ENCODE measurements at places on chromosomes 3 and 15. TPM values are rescaled to one million over a fixed set of nuclear protein-coding genes. Genes with fewer than 3 reads are reported as not detected.

The DLL4 gene
- 0.31 TPM for total RNA-seq

The CMC1 gene
- total RNA-seq: 15.9 TPM

The VWA5B2 gene
- total RNA-seq: 0.28 TPM

DNA sequence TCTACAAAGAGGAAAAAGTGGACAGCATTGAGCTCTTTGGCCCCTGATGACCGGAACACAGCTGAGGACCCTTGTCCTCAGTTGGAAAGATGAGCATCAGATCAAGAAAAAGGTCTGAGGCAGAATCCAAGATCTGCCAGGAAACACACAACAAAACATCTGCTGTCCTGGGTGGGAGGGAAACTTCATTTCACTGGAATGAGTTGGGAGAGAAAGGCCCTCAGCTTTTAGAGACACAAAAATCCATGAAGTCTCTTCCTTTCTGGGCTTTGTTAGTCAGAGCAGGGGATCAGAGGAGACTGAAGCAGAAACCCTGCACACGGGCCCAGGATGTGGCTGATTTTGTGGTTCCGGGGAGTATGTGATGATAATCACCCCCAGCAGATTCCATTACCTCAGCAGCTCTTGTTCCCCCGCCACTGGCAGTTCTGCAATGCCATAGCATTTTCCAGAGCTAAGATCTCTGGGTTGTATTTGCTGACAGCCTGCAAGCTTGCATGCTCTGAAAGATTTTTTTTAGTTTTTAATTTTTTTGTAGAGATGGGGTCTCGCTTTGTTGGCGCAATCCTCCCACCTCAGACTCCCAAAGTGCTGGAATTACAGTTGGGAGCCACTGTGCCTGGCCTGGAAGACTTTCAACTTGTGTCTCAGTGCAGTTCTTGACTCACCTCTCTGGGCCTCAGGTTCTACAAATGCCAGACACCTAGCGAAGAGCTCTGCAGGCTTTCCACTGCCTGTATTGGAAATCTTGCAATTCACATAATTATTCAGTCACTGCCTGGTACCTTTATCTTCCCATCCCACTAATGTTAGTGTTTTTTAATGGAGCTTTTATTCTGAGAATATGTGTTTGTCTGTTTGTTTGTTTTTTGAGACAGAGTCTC lies 5.8 kb upstream of the TATDN2 start:
- no peaks in the 10 kb centered on the region for H3K36me3 ChIP-seq
- H3K4me3 ChIP-seq: no peak overlapping the region
- no peak for DNase-seq
- no peak overlapping the region for H3K27ac ChIP-seq
- no peaks in the 10 kb centered on the region for H3K27me3 ChIP-seq
- no peaks in the 10 kb centered on the region for H3K4me1 ChIP-seq

DNA sequence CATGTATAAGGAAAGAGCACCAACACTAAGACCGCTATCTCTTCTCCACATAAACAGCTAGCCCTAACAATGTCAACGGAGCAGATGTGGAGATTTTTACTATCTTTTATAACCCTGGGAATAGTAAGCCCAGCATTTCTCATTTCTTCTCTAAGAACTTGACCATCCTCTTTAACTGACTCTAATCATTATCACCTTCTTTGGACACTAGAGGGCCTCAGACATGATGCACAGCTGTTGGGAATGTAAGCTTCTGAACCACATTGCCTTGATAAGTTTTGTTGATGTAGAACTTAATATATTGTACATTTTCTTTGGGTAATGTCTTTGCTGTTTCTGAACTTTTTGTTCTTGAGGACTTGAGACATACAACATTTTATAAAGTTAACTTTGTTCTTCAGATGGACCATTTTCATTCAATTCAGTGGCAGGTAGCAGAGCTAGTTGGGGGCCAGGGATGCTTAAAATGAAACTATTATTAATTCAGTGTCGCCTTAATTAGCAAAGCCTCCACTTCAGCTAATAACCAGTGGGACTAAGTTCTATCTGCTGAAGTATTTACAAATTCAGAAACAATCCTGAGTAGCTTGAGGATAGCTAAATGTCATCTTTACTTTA lies 9.6 kb upstream of the TAGLN3 start:
- peak; percentile 47 for DNase-seq
- H3K36me3 ChIP-seq: peaks cover 38% of the 10 kb centered on the region
- no peak overlapping the region for H3K4me3 ChIP-seq

- no peak overlapping the region for H3K4me3 ChIP-seq
- DNase-seq: no peak
- no peaks in the 10 kb centered on the region for H3K36me3 ChIP-seq
- no peaks in the 10 kb centered on the region for H3K27me3 ChIP-seq
- no peaks in the 10 kb centered on the region for H3K4me1 ChIP-seq
Observed at GRCh38 chr3:134037168-134037567, 7.4 kb upstream of the SLCO2A1 start.

DNA sequence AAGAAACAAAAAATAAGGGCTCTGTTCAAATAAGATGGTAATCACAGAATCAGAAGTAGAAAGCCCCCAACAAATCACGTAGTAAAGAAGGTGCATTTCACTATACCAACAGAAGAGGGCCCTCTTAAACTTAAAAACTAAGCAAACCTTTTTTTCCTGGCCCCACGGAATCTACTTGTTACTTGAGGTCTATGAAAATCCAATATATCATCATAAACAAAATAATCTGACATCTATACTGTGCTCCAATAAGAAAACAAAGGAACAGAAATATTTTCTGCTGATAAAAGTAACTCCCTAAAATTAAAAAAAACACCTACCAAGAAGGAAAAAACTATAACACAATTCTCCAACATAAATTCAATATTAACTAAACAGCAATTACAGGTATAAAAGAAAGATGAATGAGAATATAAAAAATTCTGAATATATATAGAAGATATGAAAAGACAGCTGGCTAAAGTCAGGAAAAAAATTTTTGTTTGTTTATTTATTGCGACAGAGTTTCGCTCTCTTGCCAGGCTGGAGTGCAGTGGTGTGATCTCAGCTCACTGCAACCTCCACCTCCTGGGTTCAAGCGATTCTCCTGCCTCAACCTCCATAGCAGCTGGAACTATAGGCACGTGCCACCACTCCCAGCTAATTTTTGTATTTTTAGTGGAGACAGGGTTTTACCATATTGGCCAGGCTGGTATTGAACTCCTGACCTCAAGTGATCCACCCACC lies 81.8 kb downstream of the CLASP2 start:
- no peak overlapping the region for H3K4me3 ChIP-seq
- DNase-seq: no peak
- no peaks in the 10 kb centered on the region for H3K27me3 ChIP-seq
- H3K27ac ChIP-seq: no peak overlapping the region
- no peaks in the 10 kb centered on the region for H3K36me3 ChIP-seq
- H3K4me1 ChIP-seq: no peaks in the 10 kb centered on the region

DNA sequence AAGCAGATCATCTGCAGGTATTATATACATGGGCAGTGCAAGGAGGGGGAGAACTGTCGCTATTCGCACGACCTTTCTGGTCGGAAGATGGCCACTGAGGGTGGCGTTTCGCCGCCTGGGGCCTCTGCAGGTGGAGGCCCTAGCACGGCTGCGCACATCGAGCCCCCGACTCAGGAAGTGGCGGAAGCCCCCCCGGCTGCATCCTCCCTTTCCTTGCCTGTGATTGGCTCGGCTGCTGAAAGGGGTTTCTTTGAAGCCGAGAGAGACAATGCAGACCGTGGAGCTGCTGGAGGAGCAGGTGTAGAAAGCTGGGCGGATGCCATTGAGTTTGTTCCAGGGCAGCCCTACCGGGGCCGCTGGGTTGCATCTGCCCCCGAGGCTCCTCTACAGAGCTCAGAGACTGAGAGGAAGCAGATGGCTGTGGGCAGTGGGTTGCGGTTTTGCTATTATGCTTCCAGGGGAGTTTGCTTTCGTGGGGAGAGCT lies 639 bp downstream of the MKRN3 start:
- no peak for DNase-seq
- peaks cover 10% of the 10 kb centered on the region for H3K36me3 ChIP-seq
- H3K4me1 ChIP-seq: peaks cover 8% of the 10 kb centered on the region
- peak overlapping the region; percentile 92 for H3K4me3 ChIP-seq

- H3K27ac ChIP-seq: no peak overlapping the region
- H3K4me1 ChIP-seq: no peaks in the 10 kb centered on the region
- no peak overlapping the region for H3K4me3 ChIP-seq
- H3K36me3 ChIP-seq: no peaks in the 10 kb centered on the region
- no peak for DNase-seq
Observed at GRCh38 chr3:37467761-37468160, 293.4 kb upstream of the LRRFIP2 start.

DNA sequence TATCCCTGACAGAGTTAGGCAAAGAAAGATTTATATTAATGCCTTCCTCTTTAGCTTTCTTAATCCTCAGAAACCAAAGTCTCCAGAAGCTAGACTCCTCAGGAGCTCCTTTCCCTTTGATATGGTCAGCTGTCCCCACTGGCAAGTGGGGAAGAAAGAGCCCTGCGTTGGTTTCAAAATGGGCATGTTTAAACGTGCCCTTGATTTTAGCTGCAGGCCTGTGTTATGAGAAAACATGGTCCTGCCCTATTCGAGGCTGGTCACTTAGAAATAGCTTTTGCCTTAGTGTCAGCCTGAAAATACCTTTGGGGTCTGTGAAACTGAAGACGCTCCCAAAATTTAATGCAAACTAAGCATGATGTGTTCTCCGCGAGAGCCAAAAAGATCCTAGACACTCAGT lies 135.5 kb upstream of the RARB start:
- no peaks in the 10 kb centered on the region for H3K4me1 ChIP-seq
- no peak overlapping the region for H3K27ac ChIP-seq
- H3K36me3 ChIP-seq: no peaks in the 10 kb centered on the region
- DNase-seq: no peak
- no peak overlapping the region for H3K4me3 ChIP-seq

DNA sequence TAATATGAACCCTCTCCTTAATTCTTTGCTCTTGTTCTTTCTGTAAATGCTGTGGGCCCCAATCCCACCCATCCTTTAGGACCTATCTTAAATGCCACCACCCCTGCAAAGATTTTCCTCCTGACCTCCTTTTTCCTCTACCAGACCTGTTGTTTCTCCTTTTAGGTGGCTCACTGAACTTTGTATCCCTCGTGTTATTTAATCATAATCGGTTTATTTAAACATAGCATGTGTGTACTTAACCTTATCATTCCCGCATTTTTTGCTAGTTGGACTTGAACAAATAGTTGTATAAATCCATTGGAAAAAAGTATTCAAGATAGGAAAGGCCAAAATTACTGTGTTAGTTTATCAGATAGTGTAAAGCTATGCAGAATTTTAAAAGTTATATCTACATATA lies 988 bp upstream of the NFKBIZ start:
- peaks cover 14% of the 10 kb centered on the region for H3K36me3 ChIP-seq
- H3K4me1 ChIP-seq: peaks cover 18% of the 10 kb centered on the region
- no peaks in the 10 kb centered on the region for H3K27me3 ChIP-seq
- DNase-seq: no peak
- peak overlapping the region; percentile 55 for H3K4me3 ChIP-seq

DNA sequence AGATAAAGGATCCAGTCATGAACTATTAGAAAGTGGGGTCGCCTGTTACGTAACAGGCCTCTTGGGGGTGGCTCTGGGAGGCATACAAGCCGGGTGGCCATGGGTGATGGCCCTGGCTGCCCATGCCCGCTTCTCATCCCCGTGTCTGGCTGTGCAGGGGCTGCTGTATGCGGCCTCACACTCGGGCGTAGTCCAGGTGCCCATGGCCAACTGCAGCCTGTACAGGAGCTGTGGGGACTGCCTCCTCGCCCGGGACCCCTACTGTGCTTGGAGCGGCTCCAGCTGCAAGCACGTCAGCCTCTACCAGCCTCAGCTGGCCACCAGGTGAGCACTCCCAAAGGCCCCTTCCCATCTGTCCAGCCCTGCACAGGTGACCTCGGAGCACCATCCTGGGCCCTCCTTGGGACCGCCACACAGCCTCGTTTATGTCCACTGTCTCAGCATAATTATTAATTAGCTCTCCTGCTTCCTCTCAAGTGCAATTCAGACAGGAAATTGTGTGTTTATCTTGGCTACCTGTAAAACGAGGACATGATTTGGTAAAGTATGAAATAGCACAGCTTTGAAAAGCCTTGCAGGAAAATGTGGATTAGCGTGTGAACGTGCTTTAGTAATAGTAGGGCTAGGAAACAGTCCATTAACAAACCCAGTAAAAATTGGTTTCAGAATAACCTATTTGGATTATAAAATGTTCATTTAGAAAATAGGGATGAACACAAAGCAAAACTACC lies 8.1 kb downstream of the CIB1 start:
- peaks cover 29% of the 10 kb centered on the region for H3K36me3 ChIP-seq

GRCh38 chr15:81534124-81534523 lies 160.1 kb upstream of the TMC3 start:
- no peaks in the 10 kb centered on the region for H3K27me3 ChIP-seq
- no peak overlapping the region for H3K4me3 ChIP-seq
- no peak for DNase-seq
- H3K36me3 ChIP-seq: no peaks in the 10 kb centered on the region
- H3K27ac ChIP-seq: no peak overlapping the region

DNA sequence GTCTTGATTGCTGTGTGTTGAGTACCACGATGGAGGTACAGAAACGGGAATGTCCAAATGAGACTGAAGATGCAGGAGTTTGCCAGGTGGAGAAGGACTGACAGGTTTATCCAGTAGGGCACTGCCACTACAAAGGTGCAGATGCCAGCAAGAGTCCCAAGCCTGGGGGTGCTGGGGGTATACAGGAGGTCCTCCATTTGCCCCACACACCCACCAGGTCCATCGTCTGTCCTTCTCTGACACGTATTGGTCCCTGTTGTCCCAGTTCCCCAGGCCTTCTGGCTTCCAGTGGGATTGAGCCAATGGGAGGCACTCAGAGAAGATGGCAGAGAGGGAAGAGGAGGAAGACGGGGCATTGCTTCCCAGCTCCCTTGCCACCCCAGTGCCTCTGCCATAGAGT lies 6.6 kb downstream of the HAPLN3 start:
- no peak for DNase-seq
- H3K4me1 ChIP-seq: peaks cover 9% of the 10 kb centered on the region
- no peaks in the 10 kb centered on the region for H3K27me3 ChIP-seq
- H3K36me3 ChIP-seq: no peaks in the 10 kb centered on the region
- H3K4me3 ChIP-seq: no peak overlapping the region
